HTR-8/SVneo (cell line): ENCODE measurements at places on chromosomes 5 and 9.

DNA sequence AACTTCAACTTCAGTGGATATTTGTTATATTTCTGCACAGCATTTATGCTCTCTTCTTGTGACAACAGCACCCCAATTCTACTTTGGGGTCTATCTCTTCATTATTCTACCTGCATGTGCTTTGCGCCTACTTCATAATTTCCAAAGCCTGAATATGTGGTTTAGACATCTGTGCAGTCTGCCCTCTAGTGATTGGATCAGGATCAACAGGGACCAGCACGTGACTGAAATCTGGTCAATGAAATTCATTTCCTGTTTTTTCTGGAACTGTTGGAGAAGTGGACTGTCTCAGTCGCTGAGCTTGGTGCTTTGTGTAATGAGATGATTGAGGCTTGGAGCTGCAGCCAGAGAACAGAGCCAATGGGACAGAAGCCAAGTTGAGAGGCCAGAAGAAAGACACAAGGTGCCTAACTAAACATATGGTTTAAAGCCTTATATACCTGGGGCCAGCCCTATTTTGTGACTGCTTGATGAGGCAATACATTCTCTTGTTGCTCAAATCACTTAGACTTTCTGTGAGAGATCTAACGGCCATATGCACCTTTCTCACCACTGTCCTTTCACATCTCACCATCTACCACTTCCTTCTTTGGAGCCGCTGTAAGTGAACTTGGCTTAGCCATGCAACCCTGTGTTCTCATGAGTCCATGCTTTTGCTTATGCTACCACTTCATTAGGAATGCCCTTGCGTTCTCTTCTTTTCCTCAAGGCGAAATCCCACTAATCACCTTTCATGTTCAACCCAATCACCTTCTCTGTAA, 68.8 kb upstream of the PPP2R2B start:
- DNase-seq = peak; percentile 5

- DNase-seq = no peak
Observed at GRCh38 chr5:40834391-40834848, 602 bp downstream of the RPL37 start.

GRCh38 chr5:113869611-113870010, 356.1 kb downstream of the YTHDC2 start:
- DNase-seq = no peak

GRCh38 chr5:53350368-53350767, 130.1 kb upstream of the FST start:
- DNase-seq = no peak

DNA sequence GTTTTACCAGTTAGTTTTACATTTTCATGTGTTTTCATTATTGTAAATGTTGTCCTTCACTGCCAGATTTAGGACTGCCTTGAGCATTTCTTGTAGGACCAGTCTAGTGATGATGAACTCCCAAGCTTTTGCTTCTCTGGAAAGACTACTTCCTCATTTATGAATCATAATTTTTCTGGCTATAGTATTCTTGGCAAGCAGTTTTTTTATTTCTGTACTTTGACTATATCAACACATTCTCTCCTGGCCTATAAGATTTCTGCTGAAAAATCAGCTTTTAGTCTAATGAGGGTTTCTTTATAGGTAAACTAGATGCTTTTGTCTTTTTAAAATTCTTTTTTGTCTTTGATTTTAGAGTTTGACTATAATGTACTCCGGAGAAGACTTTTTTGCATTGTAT, 256.8 kb upstream of the GRAMD2B start:
- no peak for DNase-seq

- no peak for DNase-seq
Observed at GRCh38 chr9:87668722-87669121, 57.2 kb upstream of the CTSL start.

DNA sequence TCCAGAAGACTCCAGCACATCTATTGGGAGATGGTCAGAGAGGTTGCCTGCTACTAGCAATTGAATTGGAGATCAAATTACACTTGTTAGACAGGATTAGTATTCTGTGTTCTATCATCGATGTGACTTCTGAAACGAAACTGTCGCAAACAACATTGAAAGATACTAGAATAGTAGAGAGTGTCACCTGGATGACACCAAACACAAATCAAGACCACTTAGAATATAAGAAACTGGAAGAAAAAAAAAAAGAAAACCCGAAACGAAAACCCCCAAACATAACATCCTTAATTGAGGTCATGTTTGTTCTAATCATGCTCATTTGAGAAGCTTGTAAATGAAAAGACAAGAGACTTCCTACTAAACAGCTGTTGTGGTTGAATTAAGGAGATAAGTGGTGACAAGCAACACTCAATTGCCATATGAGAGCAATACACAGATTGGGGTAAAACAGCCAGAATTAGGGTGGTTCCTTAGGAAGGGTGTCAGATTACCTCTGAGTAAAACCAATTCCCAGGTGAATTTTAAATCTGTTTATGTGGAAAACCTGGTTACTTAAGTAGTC, 97.6 kb downstream of the BASP1 start:
- no peak for DNase-seq

DNA sequence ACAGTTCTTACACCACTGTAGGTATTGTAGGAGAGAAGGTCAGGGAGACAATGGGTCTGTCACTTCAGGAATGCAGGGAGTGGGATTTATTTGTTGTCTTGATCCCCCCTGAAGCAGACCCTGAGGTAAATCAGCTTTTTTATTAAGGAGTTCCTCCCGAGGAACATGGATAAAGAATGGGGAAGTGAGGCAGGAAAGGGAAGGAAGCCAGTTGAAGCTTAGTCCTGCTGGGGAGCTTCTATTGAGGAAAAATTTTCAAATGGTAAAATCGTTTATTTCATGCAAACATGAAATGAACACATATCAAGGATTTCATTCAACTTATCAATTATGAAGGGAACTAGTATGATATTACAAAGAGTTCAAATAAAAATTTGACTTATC, 318.6 kb upstream of the PIK3R1 start:
- DNase-seq = no peak

DNA sequence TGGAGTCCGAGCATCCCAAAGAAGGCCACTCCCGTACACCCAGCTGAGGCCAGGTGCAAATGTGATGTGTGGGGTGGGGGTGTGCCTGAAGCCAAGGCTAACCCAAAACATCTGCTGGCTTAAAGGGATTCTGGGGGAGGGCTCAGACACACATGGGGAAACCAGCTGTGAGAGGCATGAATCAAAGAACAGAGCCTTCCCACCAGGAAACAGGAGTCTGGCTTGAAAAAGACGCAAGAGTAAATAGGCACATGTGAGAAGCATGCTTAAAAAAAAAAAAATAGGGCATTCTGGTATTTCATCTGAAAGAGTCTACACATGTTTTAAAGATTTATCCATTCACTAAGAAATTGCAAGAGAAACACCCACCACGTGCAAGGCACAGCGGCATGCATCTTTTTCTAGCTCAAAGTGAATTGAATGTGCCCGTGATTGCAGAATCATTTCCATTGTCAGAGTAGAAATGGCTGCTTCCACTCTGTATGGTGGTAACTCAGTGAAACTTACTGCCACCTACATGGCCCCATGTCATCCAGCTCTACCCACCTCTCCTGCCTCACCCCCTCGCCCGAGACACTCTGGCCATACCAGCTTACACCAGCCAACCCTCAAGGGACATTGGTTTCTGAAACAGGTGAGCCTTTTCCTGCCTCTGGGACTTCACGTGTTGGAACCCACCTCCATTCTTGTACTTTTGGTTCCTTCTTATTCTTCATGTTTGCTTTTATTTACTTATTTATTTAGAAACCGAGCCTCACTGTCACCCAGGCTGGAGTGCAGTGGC, 71.5 kb downstream of the SEMA5A start:
- DNase-seq = no peak

- DNase-seq = no peak
Observed at GRCh38 chr5:133483406-133484090, 128.8 kb downstream of the FSTL4 start.
